ENCODE measurements at places on chromosomes 12 and 14. TPM values are rescaled to one million over a fixed set of nuclear protein-coding genes. Genes with fewer than 3 reads are reported as not detected.

The MMP19 gene
- 0.28 TPM for total RNA-seq

The ART4 gene
- not detected for total RNA-seq

The PTPN21 gene
- 13.4 TPM for total RNA-seq

The CLEC2B gene
- total RNA-seq = 4.1 TPM

The EIF2B2 gene
- 64.3 TPM for total RNA-seq

The LHX5 gene
- under 0.01 TPM for total RNA-seq

The GLI1 gene
- 0.14 TPM for total RNA-seq

The KCNH3 gene
- not detected for total RNA-seq

The KRT72 gene
- total RNA-seq = not detected

The MAP3K9 gene
- 12.6 TPM for total RNA-seq

The RDH11 gene
- total RNA-seq = 133 TPM

The LTB4R2 gene
- total RNA-seq = 9.6 TPM

The CLSTN3 gene
- 8.2 TPM for total RNA-seq

The OTX2 gene
- 0.68 TPM for total RNA-seq

The TSPAN8 gene
- 0.07 TPM for total RNA-seq

The ESYT1 gene
- total RNA-seq = 281 TPM

The DCD gene
- total RNA-seq = not detected

The TMEM179 gene
- not detected for total RNA-seq
